ENCODE measurements at places on chromosomes 2 and 18.

- DNase-seq, result no peak
Measured at GRCh38 chr2:98416383-98417159, 28.1 kb upstream of the INPP4A start.

DNA sequence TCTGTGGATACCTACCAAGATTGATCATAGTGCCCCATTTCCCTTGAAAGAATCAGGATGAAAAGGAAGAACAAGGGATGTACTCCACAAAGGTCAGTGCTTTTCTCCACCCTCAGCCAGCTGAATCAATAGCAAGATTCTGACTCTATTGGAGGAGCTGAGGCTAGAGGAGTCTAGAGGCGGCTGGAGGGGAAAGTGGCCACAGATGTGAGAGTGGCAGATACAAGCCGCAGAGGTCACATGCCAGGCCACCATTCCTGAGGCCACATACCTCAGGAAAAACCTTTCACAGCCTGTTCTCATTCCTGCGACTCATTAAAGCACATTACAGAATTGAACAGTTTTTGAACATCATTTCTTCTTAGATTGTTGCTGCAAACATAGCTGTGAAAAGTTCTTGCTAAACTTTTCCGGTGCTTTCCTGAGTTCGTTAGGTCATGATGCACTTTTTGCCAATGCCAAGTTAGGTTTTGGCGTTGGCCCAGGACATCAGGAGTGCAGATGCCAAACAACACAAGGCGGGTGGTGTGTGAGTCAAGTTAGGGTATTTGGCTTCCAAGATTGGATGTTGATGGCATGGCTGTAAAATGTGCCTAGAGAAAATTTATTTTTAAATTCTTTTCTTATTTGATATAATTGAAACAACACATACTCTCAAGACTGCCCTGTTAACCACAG lies 160.7 kb upstream of the SP5 start:
- peak; percentile 84 for DNase-seq

DNA sequence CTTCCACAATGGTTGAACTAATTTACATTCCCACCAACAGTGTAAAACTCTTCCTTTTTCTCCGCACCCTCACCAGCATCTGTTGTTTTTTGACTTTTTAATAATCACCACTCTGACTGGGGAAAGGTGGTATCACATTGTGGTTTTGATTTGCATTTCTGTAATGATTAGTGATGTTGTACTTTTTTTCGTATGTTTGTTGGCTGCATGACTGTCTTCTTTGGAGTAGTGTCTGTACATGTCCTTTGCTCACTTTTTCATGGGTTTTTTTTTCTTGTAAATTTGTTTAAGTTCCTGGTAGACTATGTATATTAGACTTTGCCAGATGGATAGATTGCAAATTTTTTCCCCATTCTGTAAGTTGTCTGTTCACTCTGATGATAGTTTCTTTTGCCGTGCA lies 574.8 kb downstream of the KCNJ3 start:
- DNase-seq, result no peak

- DNase-seq, result no peak
Measured at GRCh38 chr18:74577019-74577418, 20.7 kb upstream of the ZNF407 start.

DNA sequence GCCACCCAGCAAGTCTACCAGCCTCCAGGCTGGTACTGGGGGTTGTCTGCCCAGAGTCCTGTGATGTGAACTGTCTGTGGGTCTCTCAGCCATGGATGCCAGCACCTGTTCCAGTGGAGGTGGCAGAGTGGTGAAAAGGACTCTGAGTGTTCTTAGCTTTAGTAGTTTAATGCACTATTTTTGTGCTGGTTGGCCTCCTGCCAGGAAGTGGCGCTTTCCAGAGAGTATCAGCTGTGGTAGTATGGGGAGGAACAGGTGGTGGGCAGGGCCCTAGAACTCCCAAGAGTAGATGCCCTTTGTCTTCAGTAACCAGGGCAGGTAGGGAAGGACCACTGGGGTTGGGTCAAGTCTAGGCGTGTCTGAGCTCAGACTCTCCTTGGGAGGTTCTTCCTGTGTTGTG lies 356.7 kb downstream of the STK39 start:
- no peak for DNase-seq

DNA sequence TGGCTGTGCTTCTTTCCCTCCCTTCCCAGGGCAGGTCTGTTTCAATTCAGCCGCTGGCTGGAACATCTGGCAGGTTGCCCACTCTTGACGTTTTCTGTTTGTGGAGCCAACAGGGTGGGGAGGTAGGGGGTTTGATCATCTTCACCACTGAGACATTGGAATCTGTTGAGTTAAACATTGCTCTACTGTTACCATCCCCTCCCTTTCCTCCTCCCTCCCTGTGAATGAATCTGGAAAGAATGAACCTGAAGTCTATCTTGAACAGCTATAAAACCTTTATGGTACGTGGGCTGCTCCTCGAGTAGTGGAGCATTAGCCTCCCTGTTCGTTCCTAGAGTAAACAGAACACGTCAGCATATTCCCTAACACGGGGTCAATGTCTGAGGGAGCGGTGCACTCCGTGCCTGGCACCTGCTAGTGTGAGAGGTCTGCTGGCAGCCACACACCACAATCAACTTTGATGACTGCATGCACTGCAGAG lies 249.9 kb upstream of the RBBP8 start:
- DNase-seq, result peak; percentile 49

GRCh38 chr2:241895712-241896641 lies 26.4 kb downstream of the RTP5 start:
- no peak for DNase-seq

DNA sequence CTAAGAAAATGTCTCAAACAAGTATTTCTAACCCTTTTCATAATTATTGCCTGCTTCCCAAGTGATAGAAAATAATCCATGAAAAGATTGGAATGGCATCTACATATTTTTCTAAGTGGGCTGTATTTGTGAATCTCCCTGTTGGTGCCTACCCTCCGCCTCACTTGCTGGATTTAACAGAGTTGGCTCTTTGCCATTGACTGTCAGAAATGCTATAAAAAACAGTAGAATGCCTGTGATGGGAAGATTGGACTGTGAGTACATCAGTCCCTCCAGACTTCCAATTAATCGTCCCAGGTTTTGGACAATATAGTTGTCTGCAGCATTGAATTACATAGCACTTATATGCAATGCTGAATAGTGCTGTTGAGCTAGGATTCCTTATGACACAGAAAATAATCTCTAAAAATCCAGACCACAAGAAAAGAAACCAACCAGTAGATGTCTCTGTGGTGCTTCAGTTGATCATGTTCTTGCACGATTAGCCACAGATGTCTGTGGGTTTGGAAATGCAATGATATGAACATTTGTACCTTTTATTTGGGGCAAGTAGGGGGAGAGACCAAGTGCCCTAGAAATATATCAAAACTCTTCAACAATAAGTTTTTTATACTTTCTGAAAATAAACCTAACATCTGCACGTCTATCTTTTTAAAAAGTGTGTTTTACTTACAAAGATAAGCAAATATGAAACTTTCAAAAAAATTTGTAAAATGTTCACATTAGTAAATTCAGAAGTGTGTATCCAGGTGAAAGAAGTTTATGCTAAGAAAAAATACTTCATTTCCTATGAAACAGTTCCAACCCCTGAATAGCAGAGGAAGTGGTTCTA lies 88.5 kb downstream of the DYNAP start:
- DNase-seq, result peak; percentile 73

GRCh38 chr2:159283529-159283928 lies 3.0 kb downstream of the WDSUB1 start:
- no peak for DNase-seq

GRCh38 chr2:236662231-236663185 lies 92.9 kb downstream of the ACKR3 start:
- DNase-seq, result no peak

- DNase-seq, result no peak
Measured at GRCh38 chr2:200156166-200156835, 150.2 kb upstream of the SPATS2L start.

DNA sequence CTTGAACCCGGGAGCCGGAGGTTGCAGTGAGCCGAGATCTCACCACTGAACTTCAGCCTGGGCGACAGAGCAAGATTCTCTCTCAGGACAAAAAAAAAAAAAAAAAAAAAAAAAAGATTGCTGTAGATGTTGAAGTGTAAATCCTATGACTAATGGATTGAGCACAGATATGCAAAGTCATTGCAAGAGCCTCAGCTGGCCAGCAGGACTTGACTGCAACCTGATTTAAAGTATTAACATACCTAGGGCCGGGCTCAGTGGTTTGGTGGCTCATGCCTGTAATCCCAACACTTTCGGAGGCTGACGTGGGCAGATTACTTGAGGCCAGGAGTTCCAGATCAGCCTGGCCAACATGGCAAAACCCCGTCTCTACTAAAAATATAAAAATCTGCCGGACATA lies 103.4 kb upstream of the MSH2 start:
- DNase-seq, result no peak

GRCh38 chr2:5697562-5697961 lies 5.4 kb downstream of the SOX11 start:
- no peak for DNase-seq

DNA sequence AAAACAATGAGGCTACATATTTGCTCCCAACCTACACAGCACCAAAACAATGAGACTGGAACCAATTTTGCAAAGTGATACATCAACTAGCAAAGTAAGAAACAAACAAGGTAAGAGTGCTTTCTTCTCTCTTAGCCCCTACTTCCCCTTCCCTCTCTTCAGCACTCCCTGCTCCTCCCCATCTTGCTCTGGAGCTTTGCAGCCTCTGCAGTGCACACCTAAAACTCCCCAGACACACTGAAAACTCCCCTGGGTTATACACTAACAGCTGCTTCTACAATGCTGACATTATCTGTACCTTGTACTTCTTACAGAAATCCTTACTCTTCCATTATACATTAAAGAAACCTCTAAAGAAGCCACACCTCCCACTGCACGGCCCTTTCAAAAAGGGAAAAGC lies 93.7 kb downstream of the RBMS1 start:
- DNase-seq, result no peak

DNA sequence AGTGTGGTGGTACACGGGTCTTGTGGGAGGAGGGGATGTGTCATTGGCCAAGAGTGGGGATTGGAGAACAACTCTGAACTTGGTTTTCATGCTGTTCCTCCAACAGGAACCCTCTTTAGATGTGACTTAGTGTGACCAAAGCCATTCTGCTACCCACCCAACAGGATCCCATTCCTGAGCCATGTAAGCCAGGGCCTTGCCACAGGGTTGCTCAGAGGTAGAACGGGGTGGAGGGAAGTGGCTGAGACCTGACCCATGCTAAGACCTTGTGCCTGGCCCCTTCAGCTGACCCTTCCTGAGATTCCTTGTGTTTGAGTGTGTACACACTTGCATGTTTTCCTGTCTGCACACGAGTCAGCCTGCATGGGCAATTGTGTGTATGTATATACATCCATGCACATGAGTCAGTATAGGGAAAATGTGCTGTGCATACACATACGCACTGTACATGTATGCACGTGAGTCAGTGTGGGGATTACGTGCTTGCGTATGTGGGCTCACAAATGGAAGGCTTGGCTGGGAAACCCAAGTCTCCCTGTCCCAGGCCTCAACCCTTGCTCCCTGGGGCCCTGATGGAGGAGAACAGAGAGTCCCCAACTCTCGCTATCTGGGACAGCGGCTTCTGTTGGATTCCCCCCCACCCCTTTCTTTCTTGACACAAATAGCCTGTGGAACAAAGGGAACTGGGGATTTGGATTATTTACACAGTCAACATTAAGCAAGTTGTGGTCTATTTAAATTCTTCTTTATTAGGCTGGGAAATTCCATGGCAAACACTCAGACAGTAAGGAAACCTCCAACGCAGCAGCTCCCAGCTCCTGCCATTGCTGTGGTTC lies 339.8 kb downstream of the DYSF start:
- DNase-seq, result no peak

- DNase-seq, result peak; percentile 51
Measured at GRCh38 chr2:144461308-144461766, 58.6 kb downstream of the ZEB2 start.

GRCh38 chr2:21599417-21599816 lies 475.6 kb downstream of the TDRD15 start:
- DNase-seq, result no peak

DNA sequence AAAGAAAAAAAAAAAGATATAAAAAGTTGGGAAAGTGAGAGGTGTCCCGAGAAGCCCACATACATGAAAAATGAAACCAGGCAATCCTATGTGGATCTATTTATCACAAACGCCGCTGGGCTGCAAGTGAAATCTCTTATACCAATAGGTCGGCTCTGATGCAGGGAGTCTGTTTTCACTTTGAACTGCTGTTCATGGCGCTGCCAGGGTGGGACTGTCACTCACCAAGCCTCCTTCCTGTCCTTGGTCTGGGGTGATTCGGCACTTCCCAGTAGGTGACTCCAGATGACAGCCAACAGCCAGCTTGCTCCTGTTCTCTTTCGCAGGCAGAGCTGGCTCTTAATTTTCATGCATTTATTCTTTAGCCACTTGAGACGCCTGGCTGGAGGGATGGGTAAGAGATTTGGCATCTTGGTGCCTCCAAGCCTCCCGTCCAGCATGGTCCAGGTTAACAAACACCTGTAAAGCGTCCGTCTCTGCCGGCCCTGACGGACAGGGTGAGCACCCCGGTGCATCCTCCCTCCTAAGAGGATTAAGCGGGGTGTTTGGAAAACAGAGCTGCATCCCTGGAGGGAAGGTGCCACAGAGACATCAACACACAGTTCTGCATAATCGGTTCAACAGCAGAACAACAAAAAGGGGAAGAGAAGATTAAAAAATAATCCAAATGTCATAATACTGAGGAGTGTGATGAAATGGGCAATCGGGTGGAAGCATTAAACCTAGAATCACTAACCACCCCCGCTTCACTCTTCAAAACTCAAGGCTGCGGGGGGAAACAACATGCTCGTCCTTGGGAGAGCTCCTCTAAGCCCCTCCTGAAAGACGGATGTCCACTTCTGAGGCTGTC lies 58.7 kb downstream of the STEAP3 start:
- DNase-seq, result no peak

GRCh38 chr2:106124905-106125549 lies 69.1 kb downstream of the UXS1 start:
- DNase-seq, result no peak

DNA sequence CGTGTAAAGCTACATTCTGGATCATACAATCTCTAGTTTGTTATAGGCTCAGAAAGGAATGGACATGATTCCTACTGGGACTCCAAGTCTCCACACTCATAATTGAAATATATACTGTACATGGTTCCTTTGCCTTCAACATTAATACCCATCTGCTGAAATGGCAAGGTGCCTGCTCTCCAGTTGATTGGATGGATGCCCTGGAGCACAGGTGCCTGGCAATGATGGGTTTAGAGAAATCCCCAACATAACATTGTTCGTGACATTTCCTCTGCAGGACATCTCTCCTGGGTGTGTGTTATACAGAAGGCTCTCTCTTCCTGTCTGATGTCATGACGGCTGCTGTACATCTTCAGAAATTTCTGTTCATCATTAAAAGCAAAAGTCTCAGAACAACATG lies 449.7 kb upstream of the CWC22 start:
- no peak for DNase-seq

- DNase-seq, result no peak
Measured at GRCh38 chr2:172273910-172274571, 153.3 kb upstream of the ITGA6 start.

DNA sequence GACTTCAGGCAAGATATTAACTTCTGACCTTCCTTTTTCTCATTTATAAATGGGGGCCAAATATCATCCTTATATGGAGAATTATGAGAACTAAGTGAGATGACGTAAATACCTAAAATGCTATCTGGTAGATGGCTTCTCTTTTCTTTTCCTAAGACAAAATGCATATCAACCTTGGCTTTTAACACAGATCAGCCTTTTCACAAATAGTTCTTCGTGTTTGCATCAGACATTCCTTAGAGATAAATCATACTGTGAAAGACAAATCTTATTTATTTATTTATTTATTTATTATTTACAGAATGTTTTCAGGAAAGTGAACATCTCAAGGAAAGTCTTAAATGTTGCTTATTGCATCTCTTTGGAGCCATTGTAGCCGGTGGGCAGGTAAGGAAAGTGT lies 62.8 kb downstream of the NBEAL1 start:
- no peak for DNase-seq
